ENCODE measurements at places on chromosomes 13 and 19. TPM values are rescaled to one million over a fixed set of nuclear protein-coding genes. Genes with fewer than 3 reads are reported as not detected.

- H3K4me3 ChIP-seq, result no peak overlapping the region
- H3K27me3 ChIP-seq, result no peaks in the 10 kb centered on the region
- no peaks in the 10 kb centered on the region for H3K4me1 ChIP-seq
- no peak overlapping the region for H3K27ac ChIP-seq
- H3K36me3 ChIP-seq, result no peaks in the 10 kb centered on the region
These were observed 1663.3 kb downstream of the EFNB2 start for GRCh38 chr13:104872153-104872552.

DNA sequence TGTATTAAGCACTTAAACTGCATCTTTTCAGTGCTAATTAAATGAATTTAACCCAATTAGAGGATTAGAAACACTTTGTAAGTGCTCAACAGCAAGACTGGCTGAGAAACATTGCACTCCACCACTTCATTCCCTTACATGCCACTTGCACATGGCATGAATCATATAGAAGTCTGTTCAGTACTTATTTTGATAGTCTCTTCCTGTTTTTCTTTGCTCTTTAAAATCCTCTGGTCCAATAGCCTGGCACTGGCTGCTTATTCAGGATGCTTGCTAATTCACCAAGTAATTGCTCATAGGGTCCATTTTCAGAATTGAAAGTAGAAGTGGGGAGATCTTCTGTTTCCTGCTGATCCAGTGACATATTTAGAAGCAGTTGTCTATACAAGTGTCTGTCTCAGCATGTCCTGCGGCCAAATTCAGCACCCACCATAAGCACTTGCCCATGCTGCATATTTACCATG is 900.1 kb downstream of the PCDH9 start:
- no peak for DNase-seq
- H3K27ac ChIP-seq, result no peak overlapping the region
- H3K4me3 ChIP-seq, result no peak overlapping the region
- no peaks in the 10 kb centered on the region for H3K4me1 ChIP-seq

DNA sequence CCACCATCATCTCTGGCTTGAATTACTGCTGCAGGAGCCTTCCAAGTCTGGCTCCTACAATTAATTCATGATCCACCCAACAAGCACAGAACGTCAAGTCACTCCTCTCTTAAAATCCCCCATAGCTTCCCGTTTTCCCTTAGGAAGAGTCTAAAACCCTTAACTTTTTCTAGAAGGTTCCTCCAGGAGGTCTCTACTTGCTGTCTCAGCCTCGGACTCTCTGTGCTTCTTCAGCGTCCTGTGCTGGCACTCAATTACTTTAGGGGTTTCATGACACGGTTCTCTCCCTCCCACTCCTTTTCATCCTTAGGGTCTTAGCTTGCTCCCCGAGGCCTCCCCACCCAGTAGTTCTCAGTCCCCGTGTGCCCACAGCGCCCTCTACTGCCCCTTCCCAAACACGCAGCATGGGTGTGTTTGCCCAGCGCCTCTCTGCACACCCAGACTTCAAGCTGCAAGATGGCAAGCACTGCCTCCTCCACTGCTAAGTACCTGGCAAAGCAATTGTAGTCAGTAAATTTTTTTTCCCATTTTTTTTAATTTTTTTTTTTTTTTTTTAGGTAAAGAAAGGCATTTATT is 25.8 kb upstream of the MAP3K10 start:
- H3K36me3 ChIP-seq, result no peaks in the 10 kb centered on the region
- peak; percentile 15 for DNase-seq
- no peak overlapping the region for H3K27ac ChIP-seq
- H3K4me3 ChIP-seq, result no peak overlapping the region

DNA sequence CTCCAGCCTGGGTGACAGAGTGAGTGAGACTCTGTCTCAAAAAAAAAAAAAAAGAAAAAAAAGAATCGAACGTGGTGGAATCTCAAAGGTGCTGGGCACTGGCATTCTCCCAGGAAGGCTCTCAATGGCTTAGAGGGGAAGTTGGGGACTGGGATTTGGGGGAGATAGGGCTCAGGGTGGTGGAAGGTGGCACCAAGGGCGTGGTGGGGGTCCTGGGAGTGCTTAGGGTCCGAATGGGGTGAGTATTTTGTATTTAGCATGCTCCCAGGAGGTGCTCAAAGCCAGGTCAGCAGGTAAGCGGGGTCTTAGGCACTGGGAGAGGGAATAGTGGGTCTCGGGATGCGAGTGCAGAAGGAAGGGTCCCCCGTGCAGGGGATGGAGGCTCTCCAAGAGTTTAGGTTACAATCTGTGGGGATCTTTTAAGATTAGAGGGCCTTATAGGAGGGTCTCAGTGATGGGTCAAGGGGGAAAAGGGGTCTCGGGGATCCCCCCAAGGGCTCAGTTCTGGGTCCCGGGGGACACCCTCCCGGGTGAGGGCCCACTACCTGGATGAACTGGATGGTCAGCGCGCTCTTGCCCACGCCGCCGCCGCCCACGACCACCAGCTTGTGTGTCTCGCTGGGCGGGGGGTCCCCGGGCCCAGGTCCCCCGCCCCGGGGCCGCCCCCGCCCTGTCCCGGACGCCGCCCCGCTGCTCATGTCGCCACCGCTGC is 386 bp downstream of the RRAS start:
- peaks cover 52% of the 10 kb centered on the region for H3K4me1 ChIP-seq
- peak overlapping the region; percentile 41 for H3K27ac ChIP-seq
- peak overlapping the region; percentile 75 for H3K4me3 ChIP-seq
- no peak for DNase-seq
- H3K36me3 ChIP-seq, result peaks cover 2% of the 10 kb centered on the region
- H3K27me3 ChIP-seq, result no peaks in the 10 kb centered on the region

GRCh38 chr19:18346091-18346490 is 5.7 kb downstream of the PGPEP1 start:
- H3K4me1 ChIP-seq, result peaks cover 16% of the 10 kb centered on the region
- peak; percentile 17 for DNase-seq
- no peaks in the 10 kb centered on the region for H3K36me3 ChIP-seq
- H3K27ac ChIP-seq, result no peak overlapping the region

- DNase-seq, result no peak
- H3K27ac ChIP-seq, result peak overlapping the region; percentile 93
- H3K36me3 ChIP-seq, result peaks cover 11% of the 10 kb centered on the region
- H3K4me1 ChIP-seq, result peaks cover 18% of the 10 kb centered on the region
These were observed 529 bp downstream of the LONP1 start for GRCh38 chr19:5719274-5719960.

- H3K27me3 ChIP-seq, result no peaks in the 10 kb centered on the region
- no peaks in the 10 kb centered on the region for H3K4me1 ChIP-seq
- H3K36me3 ChIP-seq, result no peaks in the 10 kb centered on the region
These were observed 1016.0 kb downstream of the UQCRFS1 start for GRCh38 chr19:28196961-28197360.

- H3K4me1 ChIP-seq, result peaks cover 8% of the 10 kb centered on the region
- H3K27me3 ChIP-seq, result no peaks in the 10 kb centered on the region
- no peak overlapping the region for H3K27ac ChIP-seq
- no peak for DNase-seq
These were observed 2.3 kb upstream of the N4BP2L1 start for GRCh38 chr13:32430018-32430747.

DNA sequence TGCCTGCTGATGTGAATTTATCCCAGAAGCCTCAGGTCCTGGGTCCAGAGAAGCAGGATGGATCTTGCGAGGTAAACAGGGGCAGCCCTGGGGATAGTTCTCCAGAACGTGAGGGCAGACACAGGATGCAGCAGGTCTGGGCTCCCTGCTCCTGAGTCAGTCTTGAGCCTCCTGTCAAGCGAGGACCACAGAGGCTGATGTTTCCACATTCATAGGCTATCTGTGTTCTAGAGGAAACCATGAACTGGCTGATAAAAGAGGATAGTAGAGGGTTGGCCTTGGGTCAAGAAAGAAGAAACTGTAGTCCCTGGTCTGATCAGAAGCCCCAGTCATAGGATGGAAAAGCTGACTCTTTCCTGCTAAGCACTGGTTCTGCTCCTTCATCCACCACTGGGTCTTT is 2.2 kb downstream of the ZNF175 start:
- peaks cover 32% of the 10 kb centered on the region for H3K36me3 ChIP-seq
- DNase-seq, result peak; percentile 42
- H3K4me1 ChIP-seq, result peaks cover 49% of the 10 kb centered on the region
- peak overlapping the region; percentile 81 for H3K4me3 ChIP-seq
- H3K27me3 ChIP-seq, result no peaks in the 10 kb centered on the region
- H3K27ac ChIP-seq, result peak overlapping the region; percentile 75

DNA sequence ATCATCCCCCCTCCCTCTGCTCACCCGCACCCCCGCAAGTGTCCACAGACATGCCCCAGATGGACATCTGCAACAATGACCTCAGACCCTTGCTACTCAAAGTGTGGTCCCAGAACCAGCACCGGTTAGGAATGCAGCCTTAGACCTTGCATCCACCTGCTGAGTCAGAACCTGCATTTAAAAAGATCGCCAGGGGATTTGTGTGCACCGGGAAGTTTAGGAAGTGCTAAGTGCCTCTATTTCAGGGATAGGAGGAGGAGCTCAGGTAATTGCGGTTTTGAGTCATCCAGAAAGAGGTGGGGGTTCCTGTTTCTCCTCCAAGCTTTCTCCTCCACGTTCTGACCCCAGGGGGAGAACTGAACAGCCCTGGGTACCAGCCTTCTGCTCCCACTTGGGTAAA is 46.2 kb downstream of the CACNA1A start:
- no peak overlapping the region for H3K4me3 ChIP-seq
- DNase-seq, result peak; percentile 46
- peaks cover 66% of the 10 kb centered on the region for H3K27me3 ChIP-seq
- no peaks in the 10 kb centered on the region for H3K36me3 ChIP-seq

- no peaks in the 10 kb centered on the region for H3K27me3 ChIP-seq
- H3K36me3 ChIP-seq, result no peaks in the 10 kb centered on the region
These were observed 579 bp downstream of the CPT1C start for GRCh38 chr19:49691243-49692146.

- H3K4me1 ChIP-seq, result no peaks in the 10 kb centered on the region
- DNase-seq, result no peak
- H3K27ac ChIP-seq, result no peak overlapping the region
- H3K27me3 ChIP-seq, result no peaks in the 10 kb centered on the region
- H3K4me3 ChIP-seq, result no peak overlapping the region
- no peaks in the 10 kb centered on the region for H3K36me3 ChIP-seq
These were observed 575.0 kb downstream of the DIAPH3 start for GRCh38 chr13:59588717-59589067.

The ZNF471 gene
- total RNA-seq, result 0.07 TPM

- no peak overlapping the region for H3K4me3 ChIP-seq
- no peaks in the 10 kb centered on the region for H3K4me1 ChIP-seq
- no peak for DNase-seq
- H3K36me3 ChIP-seq, result 0 out of 2 replicates have a peak, but pooled peaks cover 5% of the 10 kb centered on the region
These were observed 4.6 kb downstream of the TCF3 start for GRCh38 chr19:1647501-1648458.

- H3K27ac ChIP-seq, result no peak overlapping the region
- no peaks in the 10 kb centered on the region for H3K4me1 ChIP-seq
- DNase-seq, result no peak
- H3K4me3 ChIP-seq, result no peak overlapping the region
- H3K27me3 ChIP-seq, result no peaks in the 10 kb centered on the region
- H3K36me3 ChIP-seq, result no peaks in the 10 kb centered on the region
These were observed 10.4 kb downstream of the CPT1C start for GRCh38 chr19:49701271-49701786.

DNA sequence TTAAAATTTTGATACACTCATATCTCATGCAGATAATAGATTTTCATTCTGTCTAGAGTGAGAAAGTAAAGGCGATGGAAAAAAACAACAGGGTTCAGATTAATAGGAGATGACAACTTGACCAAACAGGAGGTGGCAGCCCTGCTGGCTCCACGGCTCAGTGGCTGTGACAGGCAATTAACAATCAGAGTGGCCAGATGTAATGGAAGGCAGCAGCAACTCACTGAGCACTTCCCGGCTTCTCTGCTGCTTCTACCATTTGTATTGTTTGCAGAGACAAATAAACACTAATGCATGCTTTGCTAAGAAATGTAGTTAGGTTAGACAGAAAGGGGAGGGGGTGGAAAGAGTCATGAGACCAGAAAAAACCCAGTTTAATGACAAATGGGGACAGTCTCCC is 473.0 kb upstream of the SLC10A2 start:
- no peak overlapping the region for H3K27ac ChIP-seq
- no peaks in the 10 kb centered on the region for H3K27me3 ChIP-seq
- H3K36me3 ChIP-seq, result no peaks in the 10 kb centered on the region

- DNase-seq, result no peak
- no peaks in the 10 kb centered on the region for H3K36me3 ChIP-seq
- no peak overlapping the region for H3K4me3 ChIP-seq
- no peaks in the 10 kb centered on the region for H3K27me3 ChIP-seq
- H3K4me1 ChIP-seq, result no peaks in the 10 kb centered on the region
- no peak overlapping the region for H3K27ac ChIP-seq
These were observed 13.0 kb downstream of the LRP3 start for GRCh38 chr19:33207040-33207620.

The CDC42EP5 gene
- total RNA-seq, result 1.4 TPM

- H3K36me3 ChIP-seq, result no peaks in the 10 kb centered on the region
- H3K4me3 ChIP-seq, result no peak overlapping the region
- H3K4me1 ChIP-seq, result no peaks in the 10 kb centered on the region
These were observed 41.6 kb upstream of the C1QTNF9 start for GRCh38 chr13:24267801-24268200.

GRCh38 chr13:24683838-24684599 is 3.8 kb downstream of the ATP12A start:
- H3K27me3 ChIP-seq, result peaks cover 26% of the 10 kb centered on the region
- H3K4me3 ChIP-seq, result no peak overlapping the region
- DNase-seq, result peak; percentile 52

GRCh38 chr13:41459432-41460073 is 2.2 kb downstream of the RGCC start:
- H3K27me3 ChIP-seq, result no peaks in the 10 kb centered on the region
- H3K27ac ChIP-seq, result no peak overlapping the region
- H3K4me1 ChIP-seq, result peaks cover 4% of the 10 kb centered on the region
- no peak overlapping the region for H3K4me3 ChIP-seq

DNA sequence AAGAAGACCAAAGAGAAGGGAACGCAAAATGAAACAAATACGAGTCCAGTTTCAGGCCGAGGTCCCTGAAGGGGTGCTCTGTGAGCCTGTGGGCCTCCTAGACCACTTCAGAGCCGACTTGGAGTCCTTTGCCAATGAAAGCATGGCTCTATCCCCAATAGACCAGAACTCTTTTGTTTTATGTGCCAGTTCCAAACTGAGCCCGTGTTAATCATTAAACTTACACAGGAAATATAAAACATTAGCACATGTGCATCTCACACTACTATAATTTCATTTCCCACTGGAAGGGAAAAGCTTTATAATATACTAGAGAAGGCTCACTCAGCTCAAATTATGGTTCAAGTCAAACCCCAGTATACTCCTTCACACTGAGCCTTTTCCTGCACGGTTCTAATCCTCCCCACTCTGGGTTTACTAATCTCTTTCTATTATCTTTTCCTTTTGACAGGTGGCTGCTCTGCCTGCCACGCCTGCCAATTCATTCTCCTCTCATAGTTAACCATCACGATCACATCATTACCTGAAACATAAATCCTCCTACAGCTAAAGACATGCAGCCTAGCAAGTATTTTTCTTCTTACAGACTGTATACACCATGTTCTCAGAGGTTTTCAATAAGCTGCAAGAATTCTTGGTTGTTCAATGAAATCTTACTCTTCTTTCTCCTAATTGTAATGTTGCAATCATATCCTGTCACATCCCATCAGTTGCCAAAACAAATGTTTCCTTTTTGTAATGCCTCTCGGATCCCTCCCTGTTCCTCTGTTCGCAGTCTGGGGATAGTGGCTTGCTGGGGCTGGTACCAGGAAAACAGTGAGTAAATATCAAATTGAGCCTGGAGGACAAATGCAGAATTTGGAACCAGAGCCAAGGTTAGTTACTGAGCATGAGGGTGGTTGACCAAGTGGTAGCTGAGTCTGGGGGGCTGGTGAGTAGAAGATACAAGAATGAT is 18.8 kb upstream of the WASF3 start:
- no peaks in the 10 kb centered on the region for H3K36me3 ChIP-seq
- peak; percentile 24 for DNase-seq
- no peak overlapping the region for H3K27ac ChIP-seq
- no peaks in the 10 kb centered on the region for H3K4me1 ChIP-seq
